ENCODE measurements at places on chromosomes 12 and 14. TPM values are rescaled to one million over a fixed set of nuclear protein-coding genes. Genes with fewer than 3 reads are reported as not detected.
A peak's percentile ranks its signal among the peaks of the same experiment; 100 is the strongest.

DNA sequence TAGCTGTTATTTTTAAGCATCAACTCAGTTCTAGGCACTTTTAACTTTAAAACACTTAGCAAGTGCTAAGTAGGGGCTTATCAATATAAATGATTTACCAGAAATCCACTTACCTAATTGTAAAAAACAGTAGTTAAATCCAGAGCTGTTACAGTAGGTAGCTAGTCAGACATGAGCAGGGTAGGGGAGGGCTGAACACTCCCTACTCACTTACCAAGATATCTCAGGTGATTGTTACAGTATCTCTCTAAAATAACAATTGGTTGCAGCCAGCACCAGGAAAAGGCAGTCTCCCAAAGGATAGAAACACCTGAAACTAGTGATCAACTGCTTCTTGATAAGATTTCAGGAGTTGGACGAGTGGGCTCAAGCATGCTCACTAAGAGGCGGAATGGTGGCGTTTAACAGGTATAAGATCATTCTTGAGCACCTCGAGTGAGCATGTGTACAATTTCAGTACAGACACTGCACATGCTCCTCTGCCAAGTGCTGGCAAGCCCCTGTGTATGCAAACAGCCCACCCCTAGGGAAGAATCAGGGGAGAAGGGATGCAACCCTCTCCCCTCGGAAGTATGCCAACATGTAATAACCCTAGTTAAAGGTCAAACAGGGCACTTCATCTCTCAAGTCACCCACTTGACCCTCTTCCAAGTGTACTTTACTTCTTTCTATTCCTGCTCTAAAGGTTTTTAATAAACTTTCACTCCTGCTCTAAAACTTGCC is 1113.6 kb upstream of the SEL1L start:
- no peak for DNase-seq

DNA sequence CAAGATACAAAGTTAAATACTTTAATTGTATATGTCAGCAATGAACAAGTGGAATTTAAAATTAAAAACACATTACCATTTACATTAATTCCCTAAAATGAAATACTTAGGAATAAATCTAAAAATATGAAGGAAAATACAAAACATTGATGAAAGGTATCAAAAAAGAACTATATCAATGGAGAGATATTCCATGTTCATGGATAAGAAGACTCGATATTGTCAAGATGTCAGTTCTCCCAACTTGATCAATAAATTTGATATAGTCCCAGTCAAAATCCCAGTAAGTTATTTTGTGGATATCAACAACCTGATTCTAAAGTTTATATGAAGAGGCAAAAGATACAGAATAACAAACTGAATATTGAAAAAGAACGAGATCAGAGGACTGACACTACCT is 33.5 kb downstream of the GPR68 start:
- no peak for DNase-seq

- no peak for DNase-seq
These were observed 655.3 kb downstream of the SLC16A7 start for GRCh38 chr12:60251091-60251490.

- no peak for DNase-seq
These were observed 51.0 kb upstream of the BCL11B start for GRCh38 chr14:99322731-99323599.

GRCh38 chr12:1517734-1518525 is 76.5 kb downstream of the FBXL14 start:
- DNase-seq = no peak

- DNase-seq = no peak
These were observed 25.7 kb downstream of the MTA1 start for GRCh38 chr14:105445290-105445689.

GRCh38 chr12:132775502-132776229 is 14.0 kb upstream of the ANKLE2 start:
- no peak for DNase-seq

DNA sequence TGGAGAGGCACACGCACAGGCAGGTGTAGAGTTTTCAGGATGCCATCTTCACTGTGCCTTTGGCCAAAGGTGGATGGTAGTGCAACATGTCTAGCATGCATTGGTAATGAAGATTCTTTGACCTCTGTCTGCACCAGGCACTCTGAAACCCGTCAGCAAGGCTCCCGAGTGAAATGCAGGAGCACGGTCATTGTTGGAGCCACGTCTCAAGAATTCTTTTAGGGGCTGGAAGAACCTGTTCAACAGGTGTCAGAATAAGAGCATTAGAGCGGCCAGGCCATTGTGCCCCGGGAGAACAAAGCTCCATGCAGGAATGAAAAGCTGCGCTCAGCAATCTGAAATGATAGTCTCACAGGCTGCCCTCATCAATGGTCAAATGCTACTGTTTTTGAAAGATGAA is 40.2 kb upstream of the DICER1 start:
- DNase-seq = no peak

- peak; percentile 73 for DNase-seq
These were observed 6.5 kb downstream of the ZBTB1 start for GRCh38 chr14:64510825-64511671.

- no peak for DNase-seq
These were observed 6.5 kb downstream of the WNT5B start for GRCh38 chr12:1635301-1636095.

- DNase-seq = no peak
These were observed 493.5 kb downstream of the NAV3 start for GRCh38 chr12:78324234-78324633.

DNA sequence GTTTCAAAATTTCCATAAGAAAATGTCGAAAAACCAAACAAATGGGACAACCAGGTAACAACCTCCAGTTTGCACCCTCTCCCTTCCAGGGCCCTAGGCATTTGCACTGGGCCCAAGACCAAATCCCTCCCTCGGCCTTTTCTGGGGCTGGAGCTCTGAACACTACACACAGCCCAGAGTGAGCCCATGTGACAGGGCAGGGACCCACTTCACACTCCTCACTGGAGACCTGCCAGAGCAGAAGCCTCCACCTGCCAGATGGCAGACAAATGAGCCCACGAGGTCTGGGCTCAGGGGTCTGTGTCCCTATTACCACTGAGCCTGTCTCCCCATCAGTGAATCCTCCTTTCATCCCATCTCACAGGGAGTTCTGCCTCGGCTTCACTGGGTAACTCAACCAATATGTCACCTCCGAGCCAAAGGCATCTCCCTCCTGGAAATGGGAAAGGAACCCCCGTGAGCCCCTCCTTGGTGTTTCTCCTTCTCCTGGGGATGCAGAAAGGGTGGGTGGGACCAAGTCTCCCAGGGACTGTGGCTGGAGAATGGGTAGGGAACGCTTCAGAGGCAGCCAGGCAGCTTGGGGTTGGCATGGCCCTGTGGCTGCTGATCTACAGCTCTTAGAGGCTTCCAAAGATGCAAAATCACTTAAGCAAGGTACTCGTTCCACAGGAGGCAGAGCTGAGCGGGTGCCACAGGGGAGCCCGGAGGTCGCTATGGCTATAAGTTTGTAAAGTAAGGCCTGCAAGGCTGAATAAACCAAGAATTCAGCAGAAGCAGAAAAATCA is 10.6 kb downstream of the VWF start:
- no peak for DNase-seq

DNA sequence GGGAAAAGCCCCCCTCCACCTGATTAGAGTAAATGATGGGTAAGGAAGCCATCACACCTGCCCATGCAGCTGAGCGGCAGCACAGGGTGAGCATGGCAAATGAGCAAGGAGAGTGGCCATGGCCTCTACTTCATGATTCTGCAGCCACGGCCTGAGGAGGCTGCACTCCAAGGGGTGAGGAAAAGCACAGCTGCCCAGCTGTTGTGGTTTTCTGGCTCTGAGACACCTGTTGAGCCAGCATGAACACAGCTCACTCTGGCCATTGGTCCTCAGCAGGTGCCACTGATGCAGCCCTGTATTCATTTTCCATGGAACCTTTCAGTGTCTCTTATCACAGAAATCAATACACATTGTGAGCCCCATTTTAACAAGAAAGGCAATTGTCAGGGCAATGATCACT is 707.2 kb downstream of the AACS start:
- DNase-seq = no peak

- peak; percentile 67 for DNase-seq
These were observed 7.3 kb upstream of the ITFG2 start for GRCh38 chr12:2805143-2805520.

GRCh38 chr12:77031745-77032144 is 33.6 kb downstream of the E2F7 start:
- peak; percentile 61 for DNase-seq

DNA sequence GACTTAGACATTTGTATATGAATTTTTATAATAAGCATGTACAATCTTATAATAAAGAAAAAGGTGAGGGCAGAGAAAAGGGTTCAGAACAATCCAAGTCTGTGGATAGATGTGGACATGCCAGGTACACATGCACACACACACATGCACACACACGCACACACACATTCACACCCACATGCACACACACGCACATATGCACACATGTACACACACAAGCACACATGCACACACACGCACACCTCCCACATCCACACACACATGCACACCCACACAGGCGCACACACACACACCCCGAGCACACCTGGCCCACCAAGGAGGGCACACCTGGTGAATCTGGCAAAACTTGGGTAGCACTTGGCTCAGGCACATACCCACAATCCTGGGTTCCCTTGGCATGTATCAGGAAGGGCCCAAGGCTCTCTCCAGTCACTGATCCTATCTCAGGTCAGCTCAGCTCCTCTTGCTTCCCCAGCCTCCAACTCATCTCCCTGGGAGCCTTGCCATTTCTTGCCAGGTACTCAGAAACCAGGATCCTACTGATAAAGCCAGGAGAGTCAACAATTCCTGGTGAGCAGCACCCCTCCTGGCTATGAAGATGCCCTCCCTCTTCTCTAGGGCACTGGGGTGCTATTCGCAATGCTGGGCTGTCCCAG is 18.6 kb upstream of the TMEM106C start:
- DNase-seq = no peak

GRCh38 chr12:53419756-53420155 is 3.9 kb upstream of the AMHR2 start:
- no peak for DNase-seq

The BEGAIN gene
- polyA plus RNA-seq = 1.2 TPM

The LPAR5 gene
- polyA plus RNA-seq = not detected

The DUSP6 gene
- polyA plus RNA-seq = 59.0 TPM

The BLOC1S1 gene
- 285 TPM for polyA plus RNA-seq

The KHNYN gene
- polyA plus RNA-seq = 18.9 TPM

The P2RX7 gene
- polyA plus RNA-seq = 0.07 TPM

The PROX2 gene
- polyA plus RNA-seq = not detected

The SLC7A7 gene
- 1.4 TPM for polyA plus RNA-seq

The RNF212B gene
- polyA plus RNA-seq = not detected

The CAPZA3 gene
- polyA plus RNA-seq = not detected

All from IMR-90 (cell line).